Hematopoietic multipotent progenitor cell treated with erythropoietin and hydrocortisone succinate and interleukin-3 and kit ligand, for 6 days (in vitro differentiated cells): ENCODE measurements at places on chromosomes 7 and 10.

DNA sequence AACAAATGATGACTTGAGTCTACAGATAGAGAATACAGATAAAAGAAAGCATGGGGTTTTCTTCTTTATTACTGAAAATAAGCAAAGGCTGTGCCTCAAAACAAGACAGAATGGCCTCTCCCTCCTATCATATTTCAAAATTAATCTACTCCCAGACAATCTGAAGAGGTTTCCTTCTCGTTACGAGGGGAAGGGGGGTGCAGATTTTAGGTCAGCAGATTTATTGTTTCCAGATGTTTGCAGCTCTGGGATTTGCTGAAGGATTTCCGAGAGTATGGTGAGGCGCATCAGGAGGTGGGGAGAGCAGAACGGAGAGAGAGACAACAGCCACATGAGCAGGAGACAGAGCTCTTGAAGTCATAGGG lies 89.8 kb downstream of the KIAA1549 start:
- no peak for DNase-seq

GRCh38 chr10:85787881-85788280 lies 578.7 kb downstream of the GRID1 start:
- DNase-seq: no peak

GRCh38 chr10:3654980-3655379 lies 130.0 kb downstream of the KLF6 start:
- DNase-seq: no peak

- DNase-seq: peak; percentile 81
Measured at GRCh38 chr7:867406-868188, 8.8 kb upstream of the GET4 start.

DNA sequence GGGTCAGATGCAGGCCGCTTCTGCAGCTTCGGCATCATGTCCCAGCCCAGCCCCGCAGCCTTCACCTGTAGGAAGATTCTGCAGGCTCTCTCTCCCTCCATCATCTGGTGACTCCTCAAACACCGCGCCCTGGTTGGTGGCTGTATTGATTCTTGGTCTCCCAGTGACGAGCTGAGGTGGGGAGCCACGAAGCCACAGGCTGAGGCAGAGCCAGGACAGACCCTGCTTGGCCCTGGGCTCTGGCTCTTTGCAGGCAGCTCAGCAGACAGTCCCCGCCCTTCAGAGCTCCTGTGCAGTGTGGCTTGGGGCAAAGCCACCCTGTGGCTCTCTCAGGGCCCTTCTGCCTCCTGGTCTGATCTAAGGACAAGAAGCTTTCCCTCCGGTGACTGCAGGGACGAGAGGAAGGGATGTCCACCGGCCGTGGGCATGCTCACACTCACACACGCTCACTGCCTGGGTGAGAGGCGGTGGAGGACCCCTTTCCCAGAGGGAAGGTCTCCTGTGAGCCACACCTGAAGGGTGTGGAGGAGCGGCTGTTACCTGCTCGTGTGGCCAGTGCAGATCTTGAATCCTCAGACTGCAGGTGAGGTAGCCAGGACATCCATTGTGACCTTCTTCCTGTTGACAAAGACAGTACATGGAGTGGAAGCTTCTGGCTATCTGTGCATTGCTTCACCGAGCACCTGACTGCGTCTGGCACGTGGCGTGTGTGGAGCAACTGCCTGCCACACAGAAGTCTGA lies 79.6 kb downstream of the INPP5A start:
- DNase-seq: no peak

GRCh38 chr7:29105752-29106668 lies 40.3 kb downstream of the CPVL start:
- DNase-seq: peak; percentile 86

DNA sequence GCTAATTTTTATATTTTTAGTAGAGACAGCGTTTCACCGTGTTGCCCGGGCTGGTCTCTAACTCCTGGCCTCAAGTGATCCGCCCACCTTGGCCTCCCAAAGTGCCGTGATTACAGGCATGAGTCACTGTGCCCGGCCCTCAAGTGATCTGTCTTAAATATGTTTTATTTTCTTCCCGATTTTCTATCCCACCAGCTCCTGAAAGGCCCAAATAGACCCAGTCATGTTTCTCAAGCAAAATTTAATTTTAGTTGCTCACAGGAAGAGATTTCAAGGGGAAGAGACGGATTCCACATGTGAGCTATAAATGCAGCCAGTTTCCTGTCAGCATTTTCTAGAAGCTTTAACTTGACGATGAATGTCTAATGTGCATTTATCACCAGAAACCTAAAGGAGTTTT lies 12.0 kb downstream of the DENND10 start:
- no peak for DNase-seq

- DNase-seq: no peak
Measured at GRCh38 chr10:120926611-120927010, 75.4 kb downstream of the WDR11 start.

GRCh38 chr10:52108236-52108635 lies 205.8 kb upstream of the DKK1 start:
- DNase-seq: no peak

DNA sequence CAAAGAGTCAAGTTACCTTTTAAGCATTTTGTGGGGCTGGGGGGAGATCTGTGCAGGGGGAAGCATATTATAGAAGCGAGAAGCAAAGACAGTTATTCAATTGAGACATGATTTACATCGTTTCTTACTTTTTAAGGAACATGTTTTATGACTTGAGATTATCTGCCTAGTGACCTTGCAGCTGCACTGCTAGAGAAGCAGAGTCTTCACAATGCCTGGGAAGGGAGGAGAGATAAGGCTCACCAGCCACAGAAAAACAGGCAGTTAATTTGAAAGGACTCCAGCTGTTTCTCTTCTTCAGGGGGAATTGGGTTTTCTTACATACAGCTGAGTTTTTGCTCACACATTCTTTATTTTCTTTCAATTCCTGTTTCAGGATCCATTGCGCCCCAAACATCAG lies 31.0 kb downstream of the PHYH start:
- peak; percentile 91 for DNase-seq

DNA sequence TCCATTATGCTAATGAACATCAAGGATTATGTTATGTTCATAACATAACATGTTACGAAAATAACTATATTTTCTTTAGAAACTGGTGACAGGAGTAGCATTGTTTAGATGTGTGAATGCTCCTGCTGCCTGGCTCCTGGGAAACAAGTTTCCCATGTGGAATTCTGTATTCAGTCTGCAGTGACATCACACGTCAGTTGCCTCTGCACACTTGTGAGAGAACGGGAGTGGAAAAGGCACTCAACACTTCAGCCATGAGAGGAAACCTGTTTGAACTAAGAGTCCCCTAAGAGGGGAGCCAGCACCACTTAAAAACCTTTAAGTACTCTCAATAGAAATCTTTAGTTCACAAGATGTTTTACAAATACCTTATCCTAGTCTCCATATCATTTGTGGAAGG lies 140.3 kb upstream of the FAM20C start:
- DNase-seq: no peak

GRCh38 chr7:34341326-34341725 lies 316.7 kb upstream of the NPSR1 start:
- DNase-seq: no peak
